ENCODE measurements at places on chromosomes 13 and 19.

DNA sequence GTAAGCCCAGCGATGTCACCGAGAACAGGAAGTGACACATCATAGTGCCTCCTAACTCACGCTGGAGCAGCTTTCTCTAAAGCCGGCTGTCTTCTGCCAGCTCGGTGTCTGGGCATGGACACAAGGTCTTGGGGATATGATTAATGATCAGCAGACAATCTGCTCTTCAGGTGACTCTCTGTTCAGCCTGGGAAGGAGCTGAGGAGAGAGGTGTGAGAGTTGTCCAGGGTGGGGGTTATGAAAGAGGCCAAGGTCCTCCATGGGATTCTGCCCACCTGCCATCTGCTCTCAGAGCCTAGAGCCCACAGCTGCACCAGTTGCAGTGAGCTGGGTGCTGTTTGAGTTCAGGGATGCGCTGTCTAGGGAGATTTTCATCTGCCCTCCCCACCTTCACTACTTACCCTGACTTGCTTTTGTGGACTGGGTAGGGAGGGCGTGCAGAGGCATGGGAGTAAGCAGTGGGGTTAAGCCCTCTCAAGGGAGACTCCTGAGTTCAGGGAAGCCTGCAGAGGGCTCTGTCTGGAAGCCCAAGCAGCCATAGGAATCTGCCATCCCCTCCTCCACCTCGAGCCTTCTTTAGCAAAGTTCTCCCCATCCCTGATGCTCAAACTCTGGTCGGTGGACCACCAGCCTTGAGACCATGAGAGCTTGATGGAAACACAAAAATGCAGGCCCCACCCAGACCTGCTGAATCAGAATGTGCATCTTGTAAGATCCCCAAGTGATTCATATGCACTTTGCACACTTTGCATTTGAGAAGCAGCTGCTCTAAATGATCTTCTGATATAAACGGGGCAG is 539.7 kb downstream of the RFC3 start:
- no peak for DNase-seq

- no peak for DNase-seq
Measured at GRCh38 chr19:13882836-13883235, 5.9 kb downstream of the NANOS3 start.

DNA sequence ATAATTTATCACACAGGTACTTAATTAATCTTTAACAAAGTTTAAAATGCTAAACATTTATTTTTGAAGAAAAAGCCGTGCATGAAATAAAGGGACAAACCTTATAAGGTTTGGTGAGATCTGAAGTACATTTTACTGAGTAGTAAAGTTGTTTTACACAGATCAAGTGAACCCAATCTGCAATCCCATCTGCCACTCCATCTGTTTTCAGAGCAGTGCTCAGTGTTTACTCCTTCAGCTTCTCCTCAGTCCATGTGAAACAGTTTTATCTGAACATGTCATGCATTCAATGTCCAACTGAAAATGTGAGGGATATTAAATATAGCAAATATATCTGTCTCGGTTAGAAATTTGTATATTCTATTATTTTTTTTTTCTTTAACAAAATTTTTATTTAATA is 166.8 kb downstream of the MAB21L1 start:
- no peak for DNase-seq

DNA sequence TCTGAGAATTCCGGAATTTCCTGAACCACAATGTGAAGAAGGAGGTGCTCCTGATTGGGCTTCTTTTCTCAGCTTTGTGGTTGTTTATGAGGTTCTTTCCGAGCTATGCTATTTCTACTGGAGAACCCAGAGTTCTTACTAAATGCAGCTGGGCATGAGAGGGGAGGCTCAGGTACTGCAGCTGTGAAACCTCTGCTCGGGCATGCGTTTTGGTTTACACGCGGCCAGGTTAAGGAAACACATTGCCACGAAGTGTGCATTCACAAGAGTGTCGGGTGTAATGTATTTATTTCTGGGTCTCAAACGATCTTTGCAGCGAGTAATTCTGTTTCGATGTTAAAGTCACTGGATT is 661 bp upstream of the MIR17HG start:
- DNase-seq, result peak; percentile 72

DNA sequence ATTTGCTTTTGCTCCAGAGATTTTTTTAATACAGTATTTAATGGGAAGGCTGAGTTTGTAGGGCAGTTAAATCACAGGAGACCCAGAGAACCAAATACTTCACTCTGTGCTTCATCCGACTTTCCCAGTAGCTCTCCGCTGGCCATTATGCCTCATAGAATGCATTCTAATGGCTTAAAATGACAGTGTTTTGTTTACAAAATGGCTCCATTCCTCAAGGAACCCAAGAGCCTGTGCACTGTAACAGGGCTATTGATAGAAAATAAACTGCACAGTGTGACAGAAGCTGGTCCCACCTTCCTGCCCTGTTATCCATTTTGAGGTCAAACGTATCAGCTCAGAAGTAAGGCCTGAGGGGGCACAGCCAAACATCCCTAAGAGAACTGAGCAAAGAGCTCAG is 136.5 kb downstream of the RAP2A start:
- DNase-seq, result no peak

DNA sequence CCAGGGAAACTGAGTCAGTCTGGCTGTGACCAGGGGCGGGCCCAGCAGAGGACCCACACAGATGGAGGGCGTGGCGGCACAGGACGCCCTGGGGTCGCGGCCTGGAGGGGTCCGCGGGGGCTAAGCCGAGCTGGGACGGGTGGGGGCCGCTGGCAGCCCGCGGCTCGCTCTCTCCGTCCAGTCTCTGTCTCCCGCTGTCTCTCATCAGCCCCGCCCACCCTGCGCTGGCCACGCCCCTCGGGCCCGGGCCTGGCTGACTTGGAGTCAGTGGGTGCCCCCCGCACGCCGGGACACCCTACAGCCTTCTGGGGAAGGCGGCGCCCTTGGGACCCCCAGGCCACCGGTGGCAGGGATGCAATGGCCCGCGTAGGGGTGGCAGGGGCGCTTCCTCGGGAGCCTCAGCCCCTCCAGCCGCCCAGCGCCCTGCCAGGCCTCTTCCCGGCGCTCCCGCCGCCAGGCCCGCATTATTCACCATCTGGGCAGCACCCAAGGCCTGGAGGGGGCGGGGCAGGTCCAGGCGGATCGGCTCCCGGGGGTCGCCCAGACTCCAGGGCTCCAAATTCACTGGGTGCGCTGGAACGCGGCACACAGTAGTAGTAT is at the start of gene TBXA2R:
Gene TBXA2R (minus strand): TSS at position 186 of the 600 bp plus-strand sequence. CDS start 6,241 bp downstream, outside the sequence.
- DNase-seq, result peak; percentile 74

- DNase-seq, result no peak
Measured at GRCh38 chr13:59490651-59491050, 673.1 kb downstream of the DIAPH3 start.

- peak; percentile 29 for DNase-seq
Measured at GRCh38 chr19:22052644-22053013, 345 bp downstream of the ZNF257 start.

DNA sequence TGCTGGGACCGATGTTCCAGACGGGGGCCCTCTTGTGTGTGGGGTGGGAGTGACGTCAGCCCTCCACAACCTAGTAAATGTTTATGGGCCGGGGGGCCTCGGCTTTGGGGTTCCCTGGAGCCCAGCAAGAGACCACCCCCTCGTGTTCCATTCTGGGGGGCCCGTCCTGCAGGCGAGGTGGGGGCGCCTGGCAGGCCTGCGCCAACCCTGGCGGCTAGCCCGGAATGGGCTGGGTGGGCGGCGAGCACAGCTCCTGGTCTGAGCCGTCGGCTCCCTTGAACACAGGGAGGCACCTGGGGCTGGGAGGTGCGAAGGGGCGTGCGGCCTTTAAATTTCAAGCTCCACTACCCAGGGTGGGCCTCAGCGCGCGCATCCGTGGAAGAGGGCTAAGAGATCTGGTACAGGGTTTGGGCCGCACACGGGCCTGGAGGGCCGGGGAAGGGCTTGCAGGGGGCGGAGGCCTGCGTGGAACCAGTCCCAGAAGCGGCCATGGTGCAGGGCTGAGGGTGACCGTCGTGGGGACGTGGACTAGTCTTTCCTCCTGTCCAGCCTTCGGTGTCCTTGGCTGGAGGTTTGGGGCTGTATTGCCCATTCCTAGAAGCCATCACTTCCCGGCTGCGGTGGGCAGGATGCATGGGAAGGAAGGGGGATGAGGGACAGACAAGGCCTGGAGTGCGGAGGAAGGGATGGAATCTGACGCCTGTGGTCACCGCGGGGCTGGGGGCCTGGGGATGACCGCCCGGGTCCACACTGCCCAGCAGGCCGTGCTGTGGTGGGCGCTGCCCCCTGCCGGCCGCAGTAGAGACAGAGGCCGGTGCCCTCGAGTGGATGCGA is 11.4 kb downstream of the NDUFA11 start:
- DNase-seq, result peak; percentile 38

DNA sequence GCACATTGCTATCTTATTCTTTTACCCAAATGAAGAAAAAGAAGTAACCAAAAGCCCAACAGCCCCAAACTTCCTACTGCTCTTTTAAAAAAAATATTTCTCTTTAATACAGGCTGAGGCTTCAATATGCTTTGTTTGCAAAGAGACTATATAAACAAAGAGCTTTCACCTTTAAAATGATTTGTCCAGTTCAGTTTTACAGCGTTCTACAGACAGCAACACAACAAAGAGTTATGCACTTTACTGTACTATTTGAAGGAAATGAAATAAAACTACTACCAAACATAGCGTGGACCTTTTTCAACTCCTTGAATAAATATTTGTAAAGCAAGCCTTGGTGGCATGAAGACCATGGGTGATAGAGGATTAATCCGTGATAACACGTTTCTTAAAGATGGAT is 151.2 kb downstream of the FGF9 start:
- no peak for DNase-seq

GRCh38 chr19:39265321-39265916 is 2.8 kb upstream of the IFNL2 start:
- peak; percentile 34 for DNase-seq

DNA sequence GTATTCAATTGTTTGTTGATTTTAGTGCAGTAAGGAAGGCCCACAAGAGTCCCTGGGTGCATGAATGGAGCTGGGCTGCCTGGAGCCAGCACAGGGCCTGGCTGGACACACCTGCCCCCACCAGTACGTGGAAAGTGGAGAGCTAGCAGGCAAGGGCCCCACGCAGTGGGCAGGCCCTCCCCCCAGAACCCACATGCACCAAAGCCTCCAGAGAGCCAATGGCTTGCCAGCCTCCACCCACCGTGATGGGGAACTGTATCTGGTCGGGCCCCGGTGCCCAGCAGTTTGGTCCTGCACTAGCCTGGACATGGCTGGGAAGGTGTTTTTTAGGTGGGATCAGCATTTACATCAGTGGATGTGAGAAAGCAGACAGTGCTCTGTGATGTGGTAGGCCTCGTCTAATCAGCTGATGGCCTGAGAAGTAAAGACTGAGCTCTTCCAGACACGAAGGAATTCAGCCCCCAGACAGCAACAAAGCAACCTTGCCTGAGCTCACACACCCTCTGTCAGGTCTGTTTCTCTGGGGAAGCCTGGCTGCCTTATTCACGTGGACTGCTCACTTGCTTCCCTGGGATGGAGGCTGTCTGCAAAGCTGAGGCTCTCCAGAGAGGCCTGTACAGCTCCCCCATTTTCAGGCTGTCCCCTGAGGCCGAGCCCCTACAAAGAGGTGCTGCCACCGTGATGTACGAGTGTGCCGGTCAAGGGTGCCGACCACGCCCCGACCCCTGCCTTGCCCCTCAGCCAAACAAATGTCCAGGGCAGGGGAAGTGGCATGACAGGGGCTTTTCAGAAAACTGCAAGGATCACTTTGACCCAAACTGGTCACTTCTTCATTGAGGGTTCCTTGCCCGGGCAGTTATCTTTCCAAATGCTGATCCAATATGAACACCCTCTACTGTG is 27.5 kb downstream of the RAB20 start:
- DNase-seq, result no peak

DNA sequence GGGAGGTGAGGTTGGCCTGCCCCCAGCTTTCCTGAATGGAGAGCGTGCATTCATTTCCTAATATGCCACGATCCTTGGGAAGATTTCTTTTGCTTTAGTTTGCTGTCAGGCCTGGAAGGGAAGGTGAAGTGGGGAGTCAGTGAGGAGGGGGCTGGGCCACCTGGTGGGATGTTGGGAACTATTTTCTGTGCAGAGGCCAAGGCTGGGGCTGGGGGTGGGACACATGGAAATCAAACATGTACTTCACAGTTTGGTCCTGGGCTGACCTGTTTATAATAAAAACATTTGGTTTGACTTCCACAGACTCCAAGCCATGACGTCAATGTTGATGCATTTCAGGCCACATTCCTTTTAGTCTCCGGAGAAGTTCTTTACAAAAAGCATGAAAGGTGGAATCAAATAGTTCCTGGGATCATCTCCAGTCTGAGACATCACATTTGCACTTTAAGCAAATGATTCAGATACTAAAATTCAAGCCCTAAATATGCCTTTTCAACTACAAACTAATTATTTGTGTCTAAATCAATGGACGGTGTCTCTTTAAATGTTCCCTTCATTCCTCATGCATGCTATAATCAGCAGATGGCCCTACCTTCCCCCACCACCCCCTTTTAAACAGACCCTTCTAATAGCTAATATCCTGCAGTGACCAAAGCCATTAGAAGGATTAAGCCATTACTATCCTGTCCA is 41.5 kb upstream of the MEDAG start:
- no peak for DNase-seq

DNA sequence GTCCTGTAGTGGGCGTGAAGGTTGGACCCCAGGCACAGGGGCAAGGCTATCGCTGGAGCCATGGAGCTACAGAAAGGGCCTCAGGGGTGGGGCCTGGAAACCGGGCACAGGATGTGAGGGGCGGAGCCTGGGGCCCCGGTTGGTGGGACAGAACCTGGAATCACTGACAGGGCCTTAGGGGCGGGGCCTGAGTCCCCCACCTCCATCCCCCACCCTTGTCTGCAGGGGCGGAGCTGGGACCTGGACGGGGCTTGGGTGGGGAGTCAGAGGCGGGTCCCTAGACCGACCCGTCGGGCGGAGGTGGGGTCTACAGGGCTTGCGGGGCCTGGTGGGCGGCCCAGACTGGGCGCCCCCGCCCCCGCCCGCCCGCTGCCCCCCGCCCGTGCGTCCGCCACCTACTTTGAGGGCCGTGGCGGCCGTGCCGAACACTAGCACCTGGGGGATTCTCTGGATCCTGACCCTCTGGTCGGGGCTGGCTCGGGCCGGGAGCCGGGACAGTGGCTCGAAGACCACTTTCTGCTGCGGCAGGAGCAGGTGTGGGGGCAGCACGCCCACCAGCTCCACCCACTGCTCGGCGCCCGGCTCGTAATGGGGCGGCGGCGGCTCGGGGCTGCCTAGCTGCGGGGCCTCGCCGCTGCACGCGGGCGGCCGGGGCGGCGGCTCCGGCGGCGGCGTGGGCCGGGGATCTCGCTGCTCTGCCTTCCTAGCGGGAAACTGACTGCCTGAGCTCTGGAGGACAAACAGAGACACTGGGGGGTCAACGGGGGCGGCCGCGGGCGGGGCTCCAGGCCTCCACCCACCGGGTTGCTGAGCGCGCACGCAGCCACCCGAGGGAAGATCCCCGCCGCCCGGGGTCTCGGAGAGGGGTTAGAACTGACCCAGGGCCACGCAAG is 26.3 kb downstream of the DCAF15 start:
- DNase-seq, result peak; percentile 51

DNA sequence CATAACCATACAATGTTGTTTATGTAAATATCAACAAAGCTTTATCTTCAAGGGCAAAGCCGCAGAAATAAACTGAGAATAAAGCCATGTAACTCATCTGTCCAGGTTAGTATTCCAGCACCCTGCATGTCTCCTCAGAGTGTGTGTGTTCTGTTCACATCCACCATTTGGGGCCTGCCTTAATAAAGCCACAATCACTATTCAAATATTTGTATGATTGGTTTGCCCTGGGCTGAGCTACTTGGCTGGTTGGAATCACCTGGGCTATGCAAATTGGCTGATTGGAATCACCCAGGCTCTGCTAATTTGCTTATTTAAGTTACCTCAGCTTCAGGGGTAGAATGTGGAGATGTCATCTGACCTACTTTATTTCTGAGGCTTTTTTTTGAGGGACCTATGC is 42.4 kb upstream of the ZNF737 start:
- DNase-seq, result no peak

GRCh38 chr19:40221858-40222619 is 3.9 kb upstream of the TTC9B start:
- peak; percentile 82 for DNase-seq
